ENCODE measurements at places on chromosomes 2 and 18.
A peak's percentile ranks its signal among the peaks of the same experiment; 100 is the strongest.

GRCh38 chr18:2459886-2460285 lies 111.4 kb downstream of the METTL4 start:
- DNase-seq: no peak

DNA sequence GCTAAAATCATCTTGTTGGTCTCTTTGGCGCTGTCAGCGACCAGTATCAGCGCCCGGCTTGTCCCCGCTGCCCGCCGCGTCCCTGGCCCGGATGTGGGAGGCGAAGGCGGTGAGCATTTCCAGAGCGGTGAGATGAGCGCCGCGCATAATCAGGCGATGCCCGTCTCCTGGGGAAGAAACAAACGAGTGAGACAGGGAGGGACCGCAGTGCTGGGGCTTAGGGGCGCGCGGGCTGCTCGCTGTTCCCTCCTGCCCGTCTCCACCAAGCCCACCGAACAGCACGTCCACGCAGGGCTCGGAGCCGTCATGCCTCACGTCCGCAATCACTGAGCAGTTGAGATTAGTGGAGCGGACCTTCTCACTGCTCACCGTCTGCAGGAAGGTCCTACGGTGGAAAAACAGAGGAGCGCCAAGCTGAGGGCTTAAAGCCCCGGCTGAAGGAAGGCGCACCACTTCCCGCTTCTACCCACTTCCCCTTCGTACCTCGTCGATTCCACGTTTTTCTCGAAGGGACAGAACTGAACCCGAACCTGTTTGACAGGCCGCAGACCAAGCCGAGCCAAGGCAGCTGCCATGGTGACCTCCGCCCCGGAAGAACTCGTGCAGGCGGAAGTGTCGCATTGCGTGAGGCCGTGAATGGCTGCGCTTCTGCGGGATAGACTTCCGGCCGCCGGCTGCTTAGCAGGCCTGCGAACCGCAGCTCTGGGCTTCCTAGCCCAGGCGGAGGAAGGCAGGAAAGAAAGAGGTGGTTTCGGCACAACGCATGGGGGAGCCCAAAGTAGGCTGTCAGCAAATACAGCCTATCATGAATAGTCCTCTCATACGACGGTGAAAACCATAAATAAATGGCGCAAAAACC lies at the start of gene MRPL53:
Gene MRPL53 (minus strand): TSS at position 595 of the 859 bp plus-strand sequence. CDS start 20 bp downstream, at position 575.
- peak; percentile 86 for DNase-seq

- no peak for DNase-seq
These were observed 72.2 kb upstream of the L3MBTL4 start for GRCh38 chr18:6486764-6487426.

DNA sequence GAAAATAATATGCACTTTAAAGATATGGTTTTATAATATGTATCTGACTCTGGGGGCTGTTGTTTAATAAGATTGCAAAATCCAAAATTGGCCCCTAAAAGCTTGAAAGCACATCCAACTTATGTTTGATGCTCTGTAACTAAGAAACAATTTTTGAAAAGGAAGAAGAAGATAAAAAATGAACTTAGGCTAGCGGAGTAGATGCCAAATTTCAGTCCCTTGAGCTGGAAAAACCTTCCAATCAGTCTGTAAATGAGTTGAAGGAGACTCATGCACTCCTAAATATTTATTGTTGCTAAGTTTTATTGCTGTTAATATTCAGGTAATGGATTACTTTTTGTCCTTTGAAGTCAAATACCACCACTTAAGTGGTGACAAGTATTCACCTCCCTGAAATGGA lies 465.0 kb downstream of the ZEB2 start:
- DNase-seq: no peak

DNA sequence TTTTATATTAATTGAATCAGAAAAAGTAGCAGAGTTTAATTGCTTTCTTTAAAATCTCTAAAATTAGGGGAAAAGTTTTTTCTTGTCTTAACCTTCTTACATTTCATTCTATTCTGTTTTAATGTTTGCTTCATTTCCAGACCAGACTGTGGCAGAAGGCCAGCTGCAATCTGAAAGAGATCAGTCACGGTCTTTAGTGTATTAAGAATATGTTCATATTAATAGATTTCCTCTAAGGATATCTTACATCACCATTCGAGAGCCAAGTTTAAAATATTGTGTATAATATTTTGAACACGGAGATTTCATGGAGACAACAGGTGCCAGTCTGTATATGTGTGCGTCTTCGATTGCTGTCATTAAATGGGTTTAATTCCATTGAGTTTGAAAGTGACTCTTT lies 230.9 kb upstream of the ZSWIM2 start:
- no peak for DNase-seq

GRCh38 chr2:30206461-30207430 lies 24.6 kb upstream of the LBH start:
- DNase-seq: no peak

- DNase-seq: no peak
These were observed 54.4 kb upstream of the CCDC68 start for GRCh38 chr18:55013685-55014084.

GRCh38 chr2:217361483-217361880 lies 501.6 kb upstream of the TNP1 start:
- no peak for DNase-seq

All from GM04504 (cell line).